ENCODE measurements at places on chromosomes 13 and 19.

DNA sequence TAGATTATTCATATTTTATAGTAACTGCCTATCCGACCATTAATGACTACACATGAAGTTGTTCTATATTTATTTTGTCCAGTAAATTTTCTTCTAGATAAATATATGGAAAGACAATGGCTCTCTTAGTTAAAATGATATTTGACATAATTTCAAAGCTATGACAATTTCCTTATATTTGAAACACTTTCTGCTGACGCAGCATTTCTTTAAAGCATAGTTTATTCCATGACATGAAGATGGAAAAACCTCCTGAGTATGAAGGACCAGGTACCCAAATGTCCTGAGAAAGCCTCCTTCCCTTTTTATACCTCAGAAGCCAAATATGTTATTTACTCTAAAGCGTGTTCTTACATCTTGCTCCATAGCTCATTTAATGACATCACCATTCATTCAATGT lies 831.6 kb downstream of the EFNB2 start:
- DNase-seq: no peak

- DNase-seq: no peak
Measured at GRCh38 chr13:60148918-60149317, 14.8 kb downstream of the DIAPH3 start.

- DNase-seq: no peak
Measured at GRCh38 chr13:60838581-60838980, 441.6 kb downstream of the TDRD3 start.

- DNase-seq: no peak
Measured at GRCh38 chr19:810883-811489, 10.8 kb downstream of the PLPPR3 start.

- no peak for DNase-seq
Measured at GRCh38 chr13:32093006-32093405, 61.4 kb downstream of the FRY start.
